Naive thymus-derived CD4-positive, alpha-beta T cell (primary cell): ENCODE measurements at places on chromosomes 3 and 15. TPM values are rescaled to one million over a fixed set of nuclear protein-coding genes. Genes with fewer than 3 reads are reported as not detected.

MTHFS gene
- 89.1 TPM for polyA plus RNA-seq

AGTR1 gene
- polyA plus RNA-seq = not detected

FBXL22 gene
- polyA plus RNA-seq = 2.4 TPM

DNA sequence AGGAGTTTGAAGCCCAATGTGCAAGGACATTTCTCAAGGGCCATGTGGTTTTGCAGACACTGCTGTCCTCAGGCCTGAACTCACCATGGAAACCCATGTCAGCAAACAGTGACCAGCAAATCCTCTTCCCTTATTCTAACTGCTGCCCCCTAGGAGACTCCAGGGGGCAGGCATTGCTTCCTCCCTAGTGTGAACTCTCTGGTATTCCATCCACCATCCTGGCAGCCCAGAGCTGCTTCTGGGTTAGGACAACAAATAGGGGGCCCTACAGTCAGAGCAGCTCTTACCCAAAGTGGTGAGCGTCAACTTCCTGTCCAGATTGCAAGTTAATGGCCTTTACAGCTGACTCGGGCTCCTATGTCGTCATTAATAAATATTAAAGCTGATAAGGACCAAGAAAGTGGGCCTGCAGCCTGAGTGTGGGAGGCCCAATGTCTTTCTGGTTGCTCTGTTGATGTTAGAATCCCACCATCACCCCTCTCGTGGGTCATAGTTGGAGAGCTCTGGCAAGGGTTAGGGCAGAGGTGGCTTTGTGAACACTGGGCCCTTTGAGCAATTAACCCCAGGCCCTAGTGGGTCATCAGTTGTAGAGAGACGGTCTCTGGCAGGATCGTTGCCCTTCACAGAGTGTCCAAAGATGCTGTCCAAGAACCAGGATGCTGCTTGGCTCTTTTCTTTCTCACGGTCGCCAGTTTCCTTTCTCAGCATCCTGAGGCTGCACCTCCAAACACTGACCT lies 41.5 kb downstream of the TGM4 start:
- DNase-seq = no peak

APBA2 gene
- 113 TPM for polyA plus RNA-seq

- no peak for DNase-seq
Observed at GRCh38 chr3:25566358-25566920, 98.3 kb downstream of the TOP2B start.
